ENCODE measurements at places on chromosomes 6 and 20. TPM values are rescaled to one million over a fixed set of nuclear protein-coding genes. Genes with fewer than 3 reads are reported as not detected.

DNA sequence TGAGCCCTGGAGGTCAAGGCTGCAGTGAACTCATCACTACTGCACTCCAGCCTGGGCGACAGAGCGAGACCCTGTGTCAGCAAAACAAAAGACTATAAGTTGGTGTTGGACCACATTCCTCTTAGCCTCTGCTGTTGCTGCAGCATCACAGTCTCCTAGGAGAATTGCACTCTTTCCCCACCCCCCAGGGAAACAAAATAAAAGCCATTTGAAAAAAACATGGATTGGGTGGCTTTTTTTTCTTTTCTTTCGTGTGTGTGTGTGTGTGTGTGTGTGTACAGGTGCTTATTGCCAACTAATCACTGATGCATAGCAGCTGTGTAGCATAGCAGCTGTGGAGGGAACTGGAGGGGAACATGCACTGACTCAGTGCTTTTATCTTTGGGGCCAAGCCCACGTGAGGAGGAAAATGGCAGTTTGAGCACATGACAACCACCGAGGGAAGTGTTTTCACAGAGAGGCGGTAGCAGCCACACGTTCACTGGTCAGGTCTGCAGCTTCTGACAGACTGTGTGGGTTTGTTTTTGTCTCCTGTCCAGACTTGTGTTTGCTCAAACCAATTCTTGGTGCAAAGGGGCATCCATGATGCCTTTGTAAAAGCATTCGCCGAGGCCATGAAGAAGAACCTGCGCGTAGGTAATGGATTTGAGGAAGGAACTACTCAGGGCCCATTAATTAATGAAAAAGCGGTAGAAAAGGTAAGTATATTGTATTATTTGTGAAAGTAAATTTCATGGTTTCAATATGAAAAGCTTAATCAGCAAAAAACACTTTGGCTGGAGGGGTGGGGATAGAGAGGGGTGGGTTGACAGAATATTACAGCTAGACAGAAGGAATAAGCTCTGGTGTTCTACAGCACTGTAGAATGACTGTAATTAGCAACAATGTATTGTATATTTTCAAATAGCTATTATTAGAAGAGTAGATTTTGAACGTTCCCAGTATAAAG, 27.7 kb downstream of the ALDH5A1 start:
- peaks cover 12% of the 10 kb centered on the region for H3K4me1 ChIP-seq
- no peaks in the 10 kb centered on the region for H3K36me3 ChIP-seq
- no peak for DNase-seq
- H3K27ac ChIP-seq: no peak overlapping the region
- H3K27me3 ChIP-seq: no peaks in the 10 kb centered on the region

DST gene
- total RNA-seq: 0.54 TPM

DNA sequence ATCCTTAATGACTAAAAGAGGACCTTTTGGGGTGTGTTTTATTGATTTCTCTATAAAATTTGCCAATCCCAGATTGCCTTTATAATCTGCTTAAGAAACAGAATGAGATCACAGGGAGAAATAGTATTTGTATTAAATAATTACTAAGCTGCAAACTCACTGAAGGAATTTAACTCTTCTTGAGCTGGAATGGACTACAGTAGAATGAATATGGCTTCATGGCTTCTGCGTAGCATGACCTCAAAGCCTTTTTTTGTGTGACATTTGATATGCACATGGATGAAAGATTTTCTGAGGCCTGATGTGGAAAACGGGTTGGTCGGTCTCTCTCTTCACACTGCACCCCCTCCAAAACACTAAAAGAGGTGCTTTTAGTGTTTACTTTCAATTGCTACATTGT, 115.9 kb downstream of the QKI start:
- peaks cover 2% of the 10 kb centered on the region for H3K36me3 ChIP-seq
- DNase-seq: no peak
- no peaks in the 10 kb centered on the region for H3K27me3 ChIP-seq

TFAP2C gene
- total RNA-seq: not detected

DNA sequence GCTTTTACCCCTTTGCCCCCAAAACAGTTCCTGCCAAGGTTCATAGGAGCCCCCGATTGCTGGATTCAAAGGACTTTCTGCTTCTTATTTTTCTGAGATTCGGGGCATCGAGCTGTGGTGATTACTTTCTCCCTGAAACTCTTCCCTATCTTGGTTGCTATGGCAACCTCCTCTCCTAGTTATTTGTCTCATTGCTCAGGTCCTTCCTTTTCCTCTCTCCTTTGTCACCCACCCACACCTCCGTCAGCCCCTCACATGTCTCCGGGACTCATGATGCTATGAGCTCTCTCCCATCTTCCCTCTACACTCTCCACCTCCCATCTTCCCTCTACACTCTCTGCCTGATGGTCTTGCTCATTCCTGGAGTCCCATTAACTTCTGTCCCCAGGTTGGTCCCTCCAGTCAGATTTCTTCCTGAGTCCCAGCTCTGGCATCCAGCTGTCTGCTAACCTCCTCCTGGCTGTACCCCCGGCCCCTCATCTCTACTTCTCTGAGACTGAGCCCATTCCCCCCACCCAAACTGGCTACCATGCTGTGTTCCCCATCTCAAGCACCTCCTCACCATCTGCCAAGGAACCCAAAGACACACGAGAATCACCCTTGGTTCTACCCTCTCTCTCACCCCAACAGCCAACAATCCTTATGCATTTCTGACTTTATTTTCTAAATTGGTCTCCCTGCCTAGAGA, 30.2 kb upstream of the NNAT start:
- no peak for DNase-seq
- peaks cover 4% of the 10 kb centered on the region for H3K36me3 ChIP-seq
- no peak overlapping the region for H3K4me3 ChIP-seq
- peaks cover 1% of the 10 kb centered on the region for H3K4me1 ChIP-seq

Data from activated naive CD8-positive, alpha-beta T cell treated with anti-CD3 and anti-CD28 coated beads, Interleukin-2, amount 10 ng/mL, durations not matched to agents 7 days and 5 days (primary cell).